Substantia nigra (tissue), 51 donors: ENCODE measurements at places on chromosomes 1 and 21.

- no peak for DNase-seq
These were observed 35.9 kb downstream of the HEATR1 start for GRCh38 chr1:236568285-236568894.

DNA sequence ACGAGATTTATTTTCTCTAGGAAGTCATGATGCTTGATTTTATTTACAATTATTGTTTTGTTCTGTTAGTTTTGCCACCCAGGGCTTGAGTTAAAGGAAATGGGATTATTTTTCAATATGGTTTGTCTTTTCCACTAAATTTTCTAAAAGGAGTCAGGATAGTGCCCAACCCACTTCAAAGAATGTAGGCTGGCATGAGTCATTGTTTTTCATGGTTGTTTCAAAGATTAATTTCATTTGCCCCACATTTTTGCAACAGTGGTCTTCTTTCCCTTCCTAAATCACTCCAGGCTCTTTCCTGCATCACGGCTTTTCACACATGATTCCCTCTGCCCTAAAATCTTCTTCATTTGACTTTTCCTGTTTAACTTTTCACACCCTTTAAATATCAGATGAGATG is 2.5 kb downstream of the SLAMF6 start:
- no peak for DNase-seq

GRCh38 chr1:2251786-2252185 is 23.7 kb downstream of the SKI start:
- DNase-seq, result no peak

DNA sequence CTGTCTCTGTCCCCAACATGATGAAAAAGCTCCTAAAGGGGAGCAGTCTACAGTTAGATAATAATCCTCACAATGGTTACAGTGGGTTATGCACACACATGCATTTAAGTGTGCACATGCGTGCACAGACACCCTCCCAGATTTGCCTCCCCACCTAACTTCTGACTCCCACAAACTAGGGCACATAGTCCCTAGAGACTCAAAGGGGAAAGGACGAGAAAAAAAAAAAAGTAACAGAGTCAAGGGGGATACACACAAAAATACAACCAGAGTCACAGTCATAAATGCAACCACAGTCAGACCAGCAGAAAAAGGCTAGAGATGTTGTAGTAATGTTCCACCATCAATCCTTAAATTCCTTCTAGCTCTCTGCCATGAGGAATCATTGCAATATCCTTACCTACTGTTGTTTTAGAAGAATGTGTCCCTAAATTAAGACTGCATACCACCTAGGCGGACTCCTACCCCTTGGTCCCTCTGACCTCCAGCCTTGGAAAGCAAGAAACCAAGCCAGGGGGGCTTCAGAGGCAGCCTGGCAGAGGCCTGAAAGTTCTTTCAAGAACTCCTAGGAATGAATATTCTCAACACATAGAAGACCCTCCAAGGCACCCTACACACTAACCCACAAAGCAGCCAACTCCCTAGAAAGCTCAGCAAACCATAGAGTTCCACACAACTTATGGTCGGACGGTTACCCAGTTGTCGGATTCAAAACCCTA is 1.3 kb downstream of the CRTC2 start:
- no peak for DNase-seq

DNA sequence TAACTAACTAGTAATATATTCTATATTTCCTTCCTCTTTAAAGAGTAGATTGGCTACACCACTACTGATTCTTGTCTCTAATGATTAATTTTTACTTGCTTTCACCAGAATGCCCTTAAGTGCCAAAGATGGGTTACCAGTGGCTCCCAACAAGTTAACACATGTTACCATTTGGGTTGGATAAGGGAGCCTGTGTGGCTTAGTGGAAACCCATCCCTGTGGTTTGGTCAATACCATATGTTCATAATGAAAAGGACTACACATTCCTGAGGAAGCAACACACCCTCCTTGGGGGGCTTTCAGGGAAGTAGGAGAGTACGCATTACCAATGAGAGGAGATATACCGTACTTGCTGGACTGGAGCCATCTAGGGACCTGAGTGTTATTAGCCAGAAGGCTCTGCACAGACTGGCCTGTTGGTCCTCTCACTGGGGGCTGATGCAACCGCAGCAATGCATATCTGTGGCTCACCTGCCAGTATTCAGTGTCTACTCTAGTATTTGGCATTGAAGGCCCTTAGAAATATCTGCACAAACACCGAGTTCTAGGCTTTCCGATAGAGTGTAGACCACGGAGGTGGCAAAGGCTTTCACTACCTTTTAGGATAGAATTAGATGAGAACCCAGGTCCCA is 29.3 kb upstream of the PLXNA2 start:
- no peak for DNase-seq

DNA sequence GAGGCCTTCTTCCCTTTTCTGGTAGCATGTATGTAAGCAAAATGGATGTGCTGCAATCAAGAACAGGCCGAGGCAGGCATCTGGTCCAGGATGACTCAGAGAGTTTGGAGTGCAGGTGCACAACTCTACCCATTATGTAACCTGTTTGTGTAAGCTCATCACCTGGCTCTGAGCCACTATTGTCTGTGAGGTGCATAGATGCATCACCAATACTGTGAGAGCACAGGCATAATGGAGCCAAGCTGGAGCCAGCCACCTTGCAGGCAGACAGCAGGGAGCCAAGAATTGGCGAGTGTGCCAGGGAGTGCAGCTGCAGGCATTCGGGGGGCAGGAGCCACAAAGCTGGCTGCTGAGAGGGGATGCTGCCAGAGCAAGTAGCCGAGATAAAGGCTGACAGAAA is 549.9 kb upstream of the RGS18 start:
- no peak for DNase-seq

GRCh38 chr1:160365325-160365724 is 1.5 kb upstream of the NHLH1 start:
- no peak for DNase-seq

- no peak for DNase-seq
These were observed 37.4 kb downstream of the RAB3B start for GRCh38 chr1:51953079-51953478.

GRCh38 chr1:67336783-67337182 is 29.1 kb downstream of the IL12RB2 start:
- no peak for DNase-seq

GRCh38 chr1:30822006-30822405 is 64.4 kb upstream of the LAPTM5 start:
- no peak for DNase-seq

GRCh38 chr1:201880928-201881571 is 7.6 kb upstream of the SHISA4 start:
- no peak for DNase-seq
